Activated T-cell treated with anti-CD3 and anti-CD28 coated beads for 48 hours (primary cell): ENCODE measurements at places on chromosomes 6 and 20.
A peak's percentile ranks its signal among the peaks of the same experiment; 100 is the strongest.

DNA sequence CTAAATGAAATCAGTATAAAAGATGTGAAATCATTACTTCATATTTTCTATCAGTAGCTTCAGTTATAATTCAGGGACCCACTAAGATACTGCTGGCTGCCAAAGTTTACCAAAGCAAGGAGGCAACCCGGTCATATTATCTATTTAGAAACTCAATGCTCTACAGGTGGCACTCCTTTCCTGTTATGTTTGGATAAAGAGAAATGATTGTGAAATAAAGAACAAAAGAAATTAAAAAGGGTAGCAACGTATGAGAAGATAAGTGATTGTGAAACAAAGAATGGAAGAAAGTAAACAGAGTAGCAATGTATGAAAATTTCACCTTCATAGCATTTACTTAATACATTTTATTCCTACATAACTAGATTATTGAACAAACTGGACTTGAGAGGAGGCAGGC, 45.2 kb downstream of the RSPH3 start:
- DNase-seq, result no peak

DNA sequence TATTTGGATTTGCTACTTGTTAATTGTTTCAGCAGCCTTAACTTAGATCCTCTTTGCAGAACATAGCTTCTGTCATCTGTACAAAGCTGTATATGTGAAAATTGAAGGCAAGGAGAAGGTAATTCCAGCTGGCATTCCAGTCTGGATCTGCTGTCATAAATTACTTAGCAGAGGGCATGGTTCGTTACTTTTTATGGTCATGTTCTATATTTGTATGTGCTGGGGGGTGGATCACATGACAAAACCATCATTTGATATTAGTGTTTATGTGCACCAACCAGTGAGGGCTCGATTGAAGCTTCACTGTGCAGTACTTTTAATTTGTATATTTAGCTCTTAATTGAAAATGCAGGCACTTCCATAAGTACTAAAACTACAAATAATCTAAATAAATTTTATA, 80.2 kb downstream of the CAP2 start:
- no peak for DNase-seq

GRCh38 chr6:152391179-152391880, 245.8 kb downstream of the SYNE1 start:
- no peak for DNase-seq

GRCh38 chr20:13382786-13383185, 161.7 kb downstream of the ISM1 start:
- DNase-seq, result no peak

DNA sequence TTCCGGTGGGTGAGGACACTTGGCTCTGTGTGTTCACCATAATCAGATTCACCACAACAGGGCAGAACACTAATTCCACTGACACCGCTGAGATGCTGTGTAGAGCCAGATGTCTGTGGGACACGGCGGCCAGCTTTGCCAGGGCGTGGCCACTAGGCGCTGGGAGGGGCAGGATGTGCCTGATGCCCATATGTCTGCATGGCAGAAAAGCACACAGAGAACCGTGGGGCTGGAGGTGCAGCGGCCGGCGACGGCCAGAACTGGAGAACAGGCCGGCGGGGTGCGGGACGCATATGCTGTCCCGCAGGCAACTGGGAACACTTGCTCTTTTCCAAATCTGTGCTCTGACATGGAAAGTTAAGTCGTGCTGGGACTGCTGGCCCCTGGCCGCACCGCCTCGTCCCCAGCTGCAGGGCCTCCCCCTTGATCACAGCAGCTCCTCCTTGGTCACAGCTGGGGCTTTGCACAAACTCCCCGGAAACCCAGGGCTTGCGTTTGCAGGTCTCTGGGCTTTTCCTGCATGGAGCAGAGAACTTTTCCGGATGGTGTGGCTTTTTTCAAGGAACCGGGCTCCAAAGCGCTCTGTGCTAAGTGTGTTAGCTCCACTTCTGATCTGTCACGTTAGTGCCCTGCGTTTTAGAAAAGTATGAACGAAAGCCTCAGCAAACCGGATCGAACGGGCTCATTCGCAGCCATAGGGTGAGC, 31.1 kb downstream of the NTSR1 start:
- peak; percentile 27 for DNase-seq

- no peak for DNase-seq
Measured at GRCh38 chr6:119132261-119132981, 54.0 kb upstream of the FAM184A start.

GRCh38 chr6:46234156-46234556, 63.4 kb upstream of the ENPP5 start:
- no peak for DNase-seq
